Fibroblast of lung (primary cell): ENCODE measurements at places on chromosomes 5 and 9. TPM values are rescaled to one million over a fixed set of nuclear protein-coding genes. Genes with fewer than 3 reads are reported as not detected.

Gene POLR1E
- 31.7 and 43.7 TPM in 2 replicates for total RNA-seq

Gene KCNT1
- not detected in 2 replicates for total RNA-seq

Gene CDO1
- total RNA-seq, result 4.6 and 6.9 TPM in 2 replicates

Gene SPRY4
- 4.5 and 4.9 TPM in 2 replicates for total RNA-seq

Gene DHFR
- 4.4 and 9.7 TPM in 2 replicates for total RNA-seq

Gene OTP
- total RNA-seq, result not detected in 2 replicates

Gene SLC6A7
- not detected in 2 replicates for total RNA-seq

Gene ZNF483
- total RNA-seq, result 1.5 and 4.3 TPM in 2 replicates
